GM12864 (cell line): ENCODE measurements at places on chromosomes 7 and 10.

GRCh38 chr7:157372300-157373232 is 35.8 kb downstream of the DNAJB6 start:
- no peak for DNase-seq

- no peak for DNase-seq
Observed at GRCh38 chr7:95365151-95365550, 31.0 kb downstream of the PON3 start.

DNA sequence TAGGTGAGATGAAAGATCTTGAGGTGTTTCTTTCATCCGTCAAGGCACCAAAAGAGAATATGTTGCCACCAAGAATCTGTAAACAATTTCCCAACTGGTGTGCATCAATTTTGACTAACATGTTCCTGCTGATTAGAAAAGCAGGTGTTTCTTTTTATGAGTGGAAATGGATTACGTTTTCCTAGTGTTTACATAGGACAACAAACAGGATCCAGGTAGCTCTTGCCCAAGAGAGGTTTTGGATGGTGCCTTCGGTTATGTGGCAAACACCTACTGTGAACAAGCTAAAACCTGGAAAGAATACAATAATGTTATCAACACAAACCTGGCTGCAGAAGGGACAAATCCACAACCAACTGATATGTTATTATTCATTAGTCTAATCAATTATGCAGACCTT is 53.6 kb upstream of the WNT16 start:
- DNase-seq, result no peak

GRCh38 chr7:134695321-134695860 is 48.7 kb downstream of the BPGM start:
- DNase-seq, result no peak

DNA sequence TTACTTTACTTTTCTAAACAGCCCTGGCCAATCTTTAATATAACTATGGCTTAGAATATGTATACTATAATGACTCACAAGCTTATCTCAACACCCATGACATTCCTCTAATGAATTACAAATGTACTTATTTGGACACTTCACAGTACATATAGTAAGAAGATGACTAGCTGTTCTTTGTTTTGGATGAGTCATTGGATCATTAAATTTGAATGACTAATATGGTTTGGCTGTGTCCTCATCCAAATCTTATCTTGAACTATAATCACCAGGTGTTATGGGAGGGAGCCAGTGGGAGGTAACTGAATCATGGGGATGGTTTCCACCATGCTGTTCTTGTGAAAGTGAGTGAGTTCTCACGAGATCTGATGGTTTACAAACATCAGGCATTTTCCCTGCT is 807.5 kb upstream of the SORCS1 start:
- no peak for DNase-seq

DNA sequence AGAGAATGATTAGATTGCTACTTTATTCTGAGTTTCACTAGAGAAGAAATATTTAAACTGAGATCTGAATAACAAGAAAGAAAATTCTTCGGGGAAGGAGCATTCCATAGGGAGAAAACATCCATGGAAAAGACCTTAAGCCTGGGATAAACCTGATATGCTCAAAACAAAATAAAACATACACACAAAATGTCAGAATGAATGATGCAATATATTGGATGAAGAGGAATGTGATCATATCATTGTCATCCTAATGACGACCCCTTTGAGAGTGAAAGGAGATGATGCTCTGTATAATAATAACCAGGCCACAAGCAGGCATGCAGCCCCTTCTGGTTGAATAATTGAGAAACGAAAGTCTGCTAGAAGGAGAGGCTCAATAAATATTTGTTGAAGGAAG is 882.4 kb downstream of the NRG3 start:
- no peak for DNase-seq

DNA sequence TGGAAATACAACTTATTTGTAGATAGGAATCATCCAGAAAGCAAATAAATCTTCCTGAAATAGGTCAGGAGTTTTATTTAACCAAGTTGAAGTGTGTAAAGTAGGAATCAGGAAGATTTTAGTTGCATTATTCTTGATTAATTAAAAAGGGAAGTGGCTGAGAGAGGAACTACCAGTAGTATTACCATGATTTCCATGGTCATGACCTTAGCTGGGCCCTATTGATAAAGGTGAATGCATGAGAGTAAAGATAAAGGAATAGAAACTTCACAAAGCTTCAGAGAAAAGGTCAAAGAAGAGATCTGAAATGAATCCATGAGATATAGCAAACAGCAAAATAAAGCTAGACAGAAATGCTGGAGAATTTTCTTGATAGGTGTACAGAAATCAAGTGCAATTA is 46.2 kb upstream of the DLX6 start:
- no peak for DNase-seq

- no peak for DNase-seq
Observed at GRCh38 chr10:91201213-91201996, 19.1 kb upstream of the PCGF5 start.

- no peak for DNase-seq
Observed at GRCh38 chr7:37425498-37425897, 23.2 kb downstream of the ELMO1 start.

DNA sequence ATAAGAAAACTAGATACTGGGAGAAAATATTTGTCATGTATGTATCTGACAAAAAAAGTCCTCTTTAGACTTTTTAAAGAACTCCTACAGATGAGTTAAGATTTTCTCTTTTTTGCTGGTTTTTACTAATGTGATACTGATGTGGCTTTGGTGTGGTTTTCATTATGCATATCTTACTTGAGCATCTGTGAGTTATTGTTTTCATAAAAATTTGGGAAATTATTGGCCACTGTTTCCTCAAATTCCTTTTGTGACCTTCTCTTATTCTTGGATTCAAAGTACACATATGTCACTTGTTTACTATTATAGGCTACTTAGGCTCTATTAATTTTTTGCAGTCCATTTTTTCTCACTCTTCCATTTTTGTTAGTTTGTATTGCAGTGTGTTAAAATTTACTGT is 89.0 kb downstream of the PPP1R9A start:
- DNase-seq, result no peak
